Germinal center (tissue), 1 donor: ENCODE measurements at places on chromosomes 12 and 14.

DNA sequence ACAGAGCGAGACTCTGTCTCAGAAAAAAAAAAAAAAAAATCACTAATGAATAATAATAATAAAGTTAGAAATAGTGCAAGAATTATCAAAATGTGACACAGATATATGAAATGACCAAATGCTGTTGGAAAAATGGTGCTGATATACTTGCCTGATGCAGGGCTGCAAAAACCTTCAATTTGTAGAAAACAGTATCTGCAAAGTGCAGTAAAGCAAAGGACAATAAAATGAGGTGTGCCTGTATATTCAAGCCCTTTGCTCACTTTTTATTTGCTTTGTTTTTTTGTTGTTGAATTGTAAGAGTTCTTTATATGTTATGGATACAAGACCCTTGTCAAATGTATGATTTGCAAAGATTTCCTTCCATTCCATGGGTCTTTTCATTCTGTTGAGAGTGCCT lies 9.0 kb upstream of the PAPOLA start:
- DNase-seq, result no peak

GRCh38 chr14:100065111-100065871 lies at the start of gene EVL:
Gene EVL, plus strand, starts transcription at chr14:100065422. Its CDS starts 79 bp downstream, at chr14:100065501.
- peak; percentile 70 for DNase-seq

DNA sequence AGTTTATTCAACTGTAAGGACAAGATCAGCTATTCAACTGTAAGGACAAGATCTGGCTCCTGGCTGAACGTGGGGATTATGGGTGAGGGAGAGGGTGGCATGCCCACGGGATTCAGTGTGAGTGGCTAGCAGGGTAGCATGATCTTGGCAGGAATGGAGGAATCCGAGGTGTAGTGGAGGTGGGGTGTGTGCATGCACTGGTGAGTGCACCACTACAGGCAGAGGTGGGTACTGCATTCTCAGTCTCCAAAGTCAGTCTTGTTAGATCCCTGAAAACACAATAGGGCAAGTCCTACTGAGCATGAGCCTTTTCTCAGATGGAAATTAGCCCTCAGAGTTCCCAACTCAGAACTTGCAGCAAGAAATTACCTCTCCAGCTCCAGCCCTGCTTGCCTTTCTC lies 32.2 kb upstream of the DCD start:
- DNase-seq, result peak; percentile 53

DNA sequence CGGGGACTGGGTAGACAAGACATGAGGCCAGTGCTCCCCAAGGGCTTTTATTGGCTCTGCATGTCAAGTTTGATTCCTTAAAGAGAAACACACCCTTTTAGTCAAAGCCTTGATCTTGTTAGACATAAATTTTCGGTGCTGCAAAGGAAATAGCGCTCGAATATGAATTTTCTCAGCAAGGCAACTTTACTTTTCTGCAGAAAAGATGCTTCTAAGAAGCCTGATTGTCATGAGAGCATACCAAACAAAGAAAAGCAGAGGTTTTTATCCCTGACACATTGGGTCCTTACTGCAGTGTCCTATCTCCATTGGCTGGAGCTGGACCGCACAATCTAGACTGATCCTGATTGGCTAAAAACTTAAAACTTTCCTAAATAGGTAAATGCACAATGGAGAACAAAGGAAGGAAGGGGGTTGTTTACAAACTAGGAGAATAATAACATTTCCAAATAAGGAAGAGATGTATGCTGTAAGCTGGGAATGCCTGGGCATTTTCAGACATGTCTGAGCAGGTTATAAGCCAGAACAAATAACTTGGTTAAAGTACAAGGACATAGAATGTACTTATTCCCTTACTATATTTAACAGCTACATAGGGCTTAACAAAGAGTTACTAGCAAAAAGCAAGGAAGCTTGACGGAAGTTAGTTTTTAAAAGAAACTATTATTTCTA lies 17.2 kb downstream of the TXNRD1 start:
- DNase-seq, result no peak

- DNase-seq, result peak; percentile 27
Measured at GRCh38 chr12:26938701-26939062, 412 bp downstream of the FGFR1OP2 start.

GRCh38 chr12:108854451-108855283 lies 2.7 kb downstream of the SSH1 start:
- no peak for DNase-seq

GRCh38 chr14:102949801-102950451 lies 27.5 kb downstream of the AMN start:
- DNase-seq, result no peak

- DNase-seq, result peak; percentile 50
Measured at GRCh38 chr12:68611094-68611805, 551 bp downstream of the RAP1B start.

GRCh38 chr14:77290705-77291104 lies 19.7 kb upstream of the NGB start:
- DNase-seq, result no peak

- DNase-seq, result no peak
Measured at GRCh38 chr12:57524814-57525614, 2.4 kb downstream of the MBD6 start.

DNA sequence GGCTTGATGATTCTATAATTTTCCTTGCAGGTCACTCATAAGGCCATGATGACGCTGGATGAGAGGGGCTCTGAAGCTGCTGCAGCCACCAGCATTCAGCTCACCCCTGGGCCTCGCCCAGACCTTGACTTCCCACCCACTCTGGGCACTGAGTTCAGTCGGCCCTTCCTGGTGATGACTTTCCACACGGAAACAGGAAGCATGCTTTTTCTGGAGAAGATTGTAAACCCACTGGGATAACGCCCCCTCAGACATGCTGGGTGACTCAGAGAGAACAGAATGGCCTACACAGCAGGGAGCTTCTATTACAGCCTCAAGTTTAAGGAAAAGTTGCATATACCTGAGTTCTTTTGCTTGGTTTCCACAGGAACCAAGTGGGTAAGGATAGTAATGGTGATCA lies 34.3 kb downstream of the SERPINA3 start:
- no peak for DNase-seq

DNA sequence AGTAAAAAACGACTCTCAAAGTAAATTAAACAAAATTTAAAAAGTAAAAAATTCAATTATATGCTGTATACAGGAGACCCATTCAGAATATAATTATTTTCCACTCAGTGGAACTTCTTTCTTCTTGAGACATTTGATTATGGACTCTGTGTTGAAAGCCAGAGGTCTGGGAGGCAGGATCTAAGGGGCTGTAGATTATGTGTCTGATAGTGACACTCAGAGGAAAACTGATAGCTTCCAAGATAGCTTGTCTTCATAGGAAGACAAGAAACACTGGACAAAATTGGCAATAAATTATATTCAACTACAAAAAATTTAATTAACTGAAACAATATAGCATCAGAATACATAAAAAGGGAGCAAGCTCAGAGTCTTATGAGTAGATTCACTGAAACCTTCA lies 135.8 kb downstream of the KITLG start:
- no peak for DNase-seq

- no peak for DNase-seq
Measured at GRCh38 chr12:120352117-120352516, 16.8 kb downstream of the MSI1 start.

GRCh38 chr14:35571598-35571997 lies 37.6 kb downstream of the INSM2 start:
- no peak for DNase-seq

DNA sequence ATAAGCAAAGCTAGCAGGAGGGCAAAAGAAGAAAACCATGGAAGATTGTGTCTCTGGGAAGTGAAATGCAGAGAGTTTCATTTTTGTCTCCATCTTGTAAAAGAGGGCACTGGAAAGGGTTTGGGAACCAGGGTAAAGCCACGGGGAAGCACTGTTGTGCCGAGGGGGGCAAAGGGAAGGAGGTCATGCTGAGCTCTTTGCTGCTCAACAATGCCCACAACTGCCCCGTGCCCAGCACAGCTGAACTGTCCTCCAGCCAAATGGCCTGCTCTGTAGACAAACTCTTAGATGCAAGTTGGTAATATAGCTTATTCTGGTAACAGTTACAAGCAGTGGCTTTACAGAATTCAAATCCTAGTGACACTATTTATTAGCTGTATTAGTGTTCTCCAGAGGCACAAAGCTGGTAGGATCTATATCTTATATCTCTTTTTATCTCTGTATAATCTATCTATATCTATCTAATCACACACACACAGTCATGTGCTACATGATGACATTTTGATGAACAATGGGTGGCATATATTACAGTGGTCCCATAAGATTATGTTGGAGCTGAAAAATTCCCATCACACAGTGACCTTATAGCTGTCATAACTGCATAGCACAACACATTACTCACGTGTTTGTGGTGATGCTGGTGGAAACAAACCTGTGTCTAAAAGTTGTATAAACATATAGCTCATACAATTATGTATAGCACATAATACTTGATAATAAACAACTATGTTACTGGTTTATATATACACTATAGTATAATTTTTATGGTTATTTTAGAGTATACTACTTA lies 203.4 kb upstream of the DDHD1 start:
- DNase-seq, result no peak

DNA sequence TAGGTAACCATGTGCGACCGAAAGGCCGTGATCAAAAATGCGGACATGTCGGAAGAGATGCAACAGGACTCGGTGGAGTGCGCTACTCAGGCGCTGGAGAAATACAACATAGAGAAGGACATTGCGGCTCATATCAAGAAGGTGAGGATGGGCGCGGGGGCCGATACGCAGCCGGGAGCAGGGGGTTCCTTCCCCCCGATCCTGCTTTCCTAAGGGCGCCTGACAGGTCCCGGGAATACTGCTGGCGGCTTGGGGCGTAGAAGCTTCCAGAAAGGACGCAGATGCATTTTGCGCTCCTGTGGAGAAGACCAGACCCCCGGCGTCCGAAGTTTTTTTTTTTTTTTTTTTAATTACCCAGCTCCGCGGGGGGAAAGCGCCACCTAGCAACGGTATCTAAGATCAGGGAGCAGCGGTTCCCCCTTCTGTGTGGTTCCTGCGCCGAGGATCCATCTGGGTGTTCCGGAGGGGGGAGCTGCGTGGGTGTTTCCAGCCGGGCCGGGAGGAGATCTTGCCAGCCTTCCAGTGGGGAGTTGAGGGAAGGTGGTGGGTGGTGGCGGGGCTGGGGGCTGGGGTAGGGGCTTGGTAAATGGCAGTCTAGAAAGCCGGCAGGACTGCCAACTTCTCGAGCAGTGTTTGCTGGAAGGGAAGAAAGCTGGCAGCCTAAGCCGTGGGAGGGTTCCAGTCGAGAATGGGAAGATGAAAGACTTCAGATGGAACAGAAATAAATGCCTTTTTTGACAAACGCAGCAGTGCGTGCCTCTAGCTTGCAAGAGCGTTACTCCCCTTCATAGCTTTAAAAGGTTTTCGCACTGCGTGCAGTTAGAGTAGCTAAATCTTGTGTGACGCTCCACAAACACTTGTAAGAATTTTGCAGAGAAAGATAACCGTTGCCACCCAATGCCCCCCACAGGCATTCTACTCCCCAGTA lies 764 bp downstream of the DYNLL1 start:
- DNase-seq, result peak; percentile 76

GRCh38 chr14:20986811-20987210 lies 3.0 kb upstream of the METTL17 start:
- DNase-seq, result no peak

DNA sequence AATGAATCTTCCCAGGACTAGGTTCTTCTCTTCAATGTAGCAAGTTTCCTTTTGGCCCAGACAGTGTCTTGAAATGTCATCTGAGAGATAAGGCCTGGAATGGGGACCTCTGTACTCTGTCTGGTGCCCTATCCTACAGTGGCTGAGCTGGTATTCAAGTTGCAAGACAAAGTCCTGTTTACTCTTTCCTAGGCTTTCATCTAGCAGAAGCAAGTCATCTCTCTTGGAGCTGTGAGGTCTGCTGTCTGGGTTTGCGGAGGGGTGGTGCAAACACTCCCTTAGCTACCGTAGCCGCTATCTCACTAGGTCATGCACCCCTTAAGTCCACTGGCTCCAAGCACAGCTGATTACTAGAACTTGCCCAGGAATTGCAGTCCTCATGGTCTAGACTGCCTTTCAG lies 149.7 kb upstream of the SLC16A7 start:
- DNase-seq, result no peak

DNA sequence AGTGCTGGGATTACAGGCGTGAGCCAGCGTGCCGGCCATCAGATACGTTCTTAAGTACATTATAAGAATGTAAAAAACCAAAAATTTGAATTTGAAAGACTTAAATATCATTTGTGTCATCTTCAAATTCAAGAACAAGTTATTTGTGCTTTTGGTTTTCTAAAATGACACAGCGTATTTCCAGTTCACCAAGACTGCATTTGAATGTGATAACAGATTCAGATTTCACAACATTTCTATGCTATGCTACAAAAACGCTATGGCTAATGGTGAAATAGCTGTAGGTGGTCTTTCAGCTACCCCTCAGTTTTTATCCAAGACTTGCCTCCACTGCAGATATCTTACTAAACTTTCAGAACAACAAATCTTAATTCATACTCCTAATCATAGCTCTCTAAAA lies 46.7 kb downstream of the APPL2 start:
- no peak for DNase-seq

- DNase-seq, result no peak
Measured at GRCh38 chr12:29581631-29582030, 84.1 kb upstream of the OVCH1 start.

GRCh38 chr12:50220363-50220995 lies 53.3 kb upstream of the CERS5 start:
- no peak for DNase-seq

- DNase-seq, result no peak
Measured at GRCh38 chr14:45664668-45665356, 411.8 kb upstream of the MIS18BP1 start.
